ENCODE measurements at places on chromosomes 16 and 17.
A peak's percentile ranks its signal among the peaks of the same experiment; 100 is the strongest.

DNA sequence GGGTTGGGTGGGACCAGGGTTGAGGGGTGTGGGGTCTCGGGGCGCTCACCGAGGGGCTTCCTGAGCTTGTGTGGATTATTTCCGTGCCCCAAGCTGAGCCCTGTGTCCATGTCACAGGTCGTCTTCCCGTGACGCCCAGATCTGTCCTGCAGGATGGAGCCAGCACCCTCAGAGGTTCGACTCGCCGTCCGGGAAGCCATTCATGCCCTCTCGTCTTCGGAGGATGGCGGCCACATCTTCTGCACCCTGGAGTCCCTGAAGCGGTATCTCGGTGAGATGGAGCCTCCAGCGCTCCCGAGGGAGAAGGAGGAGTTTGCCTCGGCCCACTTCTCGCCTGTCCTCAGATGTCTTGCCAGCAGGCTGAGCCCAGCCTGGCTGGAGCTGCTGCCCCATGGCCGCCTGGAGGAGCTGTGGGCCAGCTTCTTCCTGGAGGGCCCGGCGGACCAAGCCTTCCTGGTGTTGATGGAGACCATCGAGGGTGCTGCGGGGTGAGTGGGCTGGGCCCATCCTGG lies 1.0 kb downstream of the TELO2 start:
- no peak for DNase-seq

DNA sequence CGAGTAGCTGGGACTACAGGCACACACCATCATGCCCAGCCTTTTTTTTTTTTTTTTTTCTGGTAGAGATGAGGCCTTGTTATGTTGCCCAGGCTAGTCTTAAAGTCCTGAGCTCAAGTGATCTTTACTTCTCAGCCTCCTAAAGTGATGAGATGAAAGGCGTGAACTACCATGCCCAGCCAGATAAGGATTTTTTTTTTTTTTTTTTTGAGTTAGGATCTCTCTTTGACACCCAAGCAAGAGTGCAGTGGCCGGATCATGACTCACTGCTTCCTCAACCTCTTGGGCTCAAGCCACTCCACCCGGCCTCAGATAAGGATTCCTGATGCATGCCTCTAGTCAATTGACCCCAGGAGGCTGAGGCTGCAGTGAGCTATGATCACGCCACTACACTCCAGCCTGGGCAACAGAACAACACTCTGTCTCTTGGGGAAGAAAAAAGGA lies 11.2 kb upstream of the PLEKHG4 start:
- DNase-seq = peak; percentile 58

- no peak for DNase-seq
Measured at GRCh38 chr17:76869496-76870376, 1.5 kb downstream of the MGAT5B start.

DNA sequence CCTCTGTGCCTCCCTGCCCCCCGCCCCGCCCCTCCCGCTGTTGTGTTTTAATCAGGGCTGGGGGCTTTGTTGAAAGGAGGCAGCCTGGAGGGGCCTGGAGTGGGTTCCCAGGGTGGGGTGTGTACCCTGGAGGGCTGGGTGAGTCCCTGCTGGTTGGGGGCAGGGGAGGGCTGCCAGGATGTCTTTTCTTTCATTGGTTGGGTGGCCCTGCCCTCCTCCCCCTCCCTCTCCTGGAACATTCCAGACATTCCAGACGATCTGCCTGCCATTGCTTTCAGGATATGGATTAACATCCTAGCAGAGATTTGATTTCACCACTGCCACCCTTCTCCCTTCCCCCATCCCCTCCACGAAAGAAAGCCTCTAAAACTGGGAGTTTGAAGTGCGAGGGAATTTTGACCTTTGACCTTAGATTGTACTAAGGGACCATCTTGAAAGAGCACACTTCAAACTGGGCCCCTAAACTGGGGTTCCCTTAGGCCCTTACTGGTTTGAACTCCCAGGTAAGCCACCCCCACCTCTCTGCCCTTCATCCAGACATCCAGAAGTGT lies 25.3 kb downstream of the IGF2BP1 start:
- no peak for DNase-seq

GRCh38 chr17:19805006-19805405 lies 56.9 kb upstream of the ALDH3A1 start:
- no peak for DNase-seq

GRCh38 chr16:23320693-23321092 lies 18.6 kb downstream of the SCNN1B start:
- no peak for DNase-seq

DNA sequence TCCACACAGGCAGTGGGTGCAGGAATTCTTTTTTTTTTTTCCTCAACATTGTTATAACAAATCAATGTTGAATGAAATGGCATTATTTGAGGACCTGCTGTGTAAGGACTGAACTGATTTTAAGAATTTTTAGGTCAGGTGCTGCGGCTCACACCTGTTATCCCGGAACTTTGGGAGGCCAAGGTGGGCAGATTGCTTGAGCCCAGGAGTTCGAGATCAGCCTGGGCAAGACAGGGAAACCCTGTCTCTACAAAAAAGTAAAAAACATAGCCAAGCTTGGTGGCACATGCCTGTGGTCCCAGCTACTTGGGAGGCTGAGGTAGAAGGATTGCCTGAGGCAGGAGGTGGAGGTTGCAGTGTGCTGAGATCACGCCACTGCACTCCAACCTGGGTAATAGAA lies 12.4 kb downstream of the MPRIP start:
- no peak for DNase-seq

GRCh38 chr17:55299162-55299838 lies 34.5 kb downstream of the HLF start:
- DNase-seq = no peak

GRCh38 chr16:75535901-75536300 lies at the start of gene CHST5:
TSS of gene CHST5 (minus strand) at chr16:75536108. CDS start at chr16:75530384, 5,724 bp downstream.
- no peak for DNase-seq

DNA sequence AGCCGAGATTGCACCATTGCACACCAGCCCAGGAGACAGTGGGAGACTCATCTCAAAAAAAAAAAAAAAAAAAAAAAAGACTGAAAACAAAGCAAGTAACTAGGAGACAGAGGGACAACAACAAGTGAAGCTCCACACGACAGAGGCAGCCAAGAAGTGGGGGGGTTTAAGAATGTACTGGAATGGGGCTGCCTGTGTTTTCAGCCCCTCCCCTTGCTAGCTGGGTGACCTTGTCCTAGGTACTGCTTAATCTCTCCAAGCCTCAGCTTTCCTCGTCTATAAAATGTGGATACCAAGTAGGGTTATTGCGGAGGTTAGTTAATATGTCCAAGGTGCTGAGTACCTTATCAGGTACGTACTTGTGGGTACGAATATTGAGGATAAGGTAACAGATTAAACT lies 163.8 kb upstream of the CACNG5 start:
- DNase-seq = no peak

DNA sequence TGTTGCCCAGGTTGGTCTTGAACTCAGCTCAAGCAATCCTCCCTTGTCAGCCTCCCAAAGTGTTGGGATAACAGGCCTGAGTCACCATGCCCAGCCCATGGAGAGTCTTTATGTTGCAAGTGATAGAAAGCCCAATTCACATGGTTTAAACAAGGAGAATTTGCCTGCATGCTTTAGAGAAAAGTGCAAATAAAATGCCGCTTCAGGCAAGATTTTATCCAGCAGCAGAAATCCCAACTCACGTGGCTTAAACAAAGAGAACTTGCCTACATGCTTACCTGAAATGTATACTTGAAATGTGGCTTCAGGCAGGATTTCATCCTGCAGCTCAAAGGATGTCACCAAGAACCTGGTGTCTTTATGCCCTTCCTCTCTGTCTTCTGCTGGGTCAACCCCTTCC lies 28.8 kb upstream of the XYLT2 start:
- DNase-seq = no peak

GRCh38 chr17:82241183-82241925 lies 12.5 kb downstream of the SLC16A3 start:
- DNase-seq = peak; percentile 78

DNA sequence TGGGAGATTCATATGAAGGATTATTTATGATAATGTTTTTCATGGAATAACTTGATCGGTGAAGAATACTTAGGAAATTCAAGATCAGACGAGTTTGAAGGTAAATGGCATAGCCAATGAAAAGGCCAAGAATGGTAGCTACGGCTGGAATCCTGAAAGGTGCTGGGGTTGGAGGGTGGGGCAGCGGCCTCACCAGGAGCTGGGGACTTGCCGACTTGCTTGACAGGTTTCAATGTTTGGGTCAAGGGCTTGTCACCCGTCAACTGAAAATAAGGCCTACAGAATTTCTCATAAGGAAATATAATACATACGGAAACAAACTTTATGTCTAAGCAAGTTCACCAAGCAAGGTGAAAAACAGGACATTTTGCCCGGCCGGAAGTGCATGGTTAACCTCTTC lies 9.9 kb downstream of the CRYM start:
- DNase-seq = no peak

- no peak for DNase-seq
Measured at GRCh38 chr16:22945361-22945760, 131.4 kb downstream of the HS3ST2 start.

- no peak for DNase-seq
Measured at GRCh38 chr17:10460062-10460461, 9.3 kb downstream of the MYH4 start.

DNA sequence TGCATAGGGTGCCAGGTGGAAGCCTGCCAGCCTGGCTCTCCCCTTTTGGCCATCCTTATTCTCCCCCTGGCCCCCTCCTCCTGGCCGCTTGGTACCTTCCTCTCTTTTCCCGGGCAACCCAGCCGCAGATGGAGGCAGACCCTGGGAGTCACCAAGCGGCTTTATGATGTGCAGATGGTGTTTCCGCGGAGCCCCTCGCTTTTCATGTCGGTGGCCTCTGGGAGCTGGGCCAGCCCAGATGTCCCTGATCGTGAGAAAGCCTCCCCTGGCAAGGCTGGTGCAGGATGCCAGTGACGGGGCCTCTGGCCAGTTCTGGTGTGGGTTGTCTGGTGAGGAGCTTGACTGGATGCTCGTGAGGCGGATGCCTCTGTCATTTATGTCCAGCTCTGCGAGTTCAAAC lies 18.0 kb upstream of the BRD7 start:
- no peak for DNase-seq

- peak; percentile 89 for DNase-seq
Measured at GRCh38 chr17:38676706-38677504, 2.1 kb upstream of the EPOP start.

DNA sequence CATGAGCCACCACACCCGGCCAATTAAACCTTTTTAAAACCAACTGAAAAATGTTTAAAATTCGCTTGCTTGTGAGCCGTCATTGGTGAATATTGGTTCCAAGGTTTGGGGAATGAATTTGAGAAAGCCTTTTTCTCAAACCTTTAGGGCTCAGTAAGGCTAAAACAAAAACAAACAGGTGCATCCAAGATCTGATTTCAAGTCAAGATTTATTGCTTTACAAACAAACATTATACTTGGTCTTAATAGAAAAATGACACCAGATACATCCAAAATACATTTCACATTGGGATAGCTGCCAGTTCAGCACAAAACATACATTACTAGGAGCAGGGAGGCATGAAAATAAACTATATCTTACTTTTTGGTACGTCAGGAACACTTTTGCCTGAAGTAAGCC lies 5.4 kb downstream of the C17orf58 start:
- DNase-seq = no peak

GRCh38 chr17:56679115-56679776 lies 85.7 kb downstream of the NOG start:
- no peak for DNase-seq

DNA sequence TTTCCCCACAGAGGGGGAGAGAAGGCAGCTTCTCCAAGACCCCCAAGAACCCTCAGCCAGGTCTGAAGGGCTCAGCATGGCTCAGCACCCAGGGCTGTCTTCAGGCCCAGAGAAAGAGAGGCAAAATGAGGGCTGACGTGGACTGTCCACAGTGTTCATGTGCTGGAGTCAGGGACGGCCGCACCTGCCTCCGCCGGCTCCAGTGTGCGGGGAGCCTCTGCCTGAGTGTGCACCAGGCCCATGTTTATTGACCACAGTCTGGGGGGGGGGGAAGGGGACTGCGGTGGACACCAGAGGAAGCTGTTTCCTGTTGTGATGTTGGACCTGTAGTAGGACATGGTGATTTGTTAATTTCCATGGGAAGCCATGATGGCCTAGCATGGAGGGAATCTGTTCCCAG lies 6.9 kb downstream of the MRM1 start:
- no peak for DNase-seq

- no peak for DNase-seq
Measured at GRCh38 chr16:59878999-59879398, 1144.9 kb upstream of the GOT2 start.

GRCh38 chr17:39244016-39244599 lies 18.4 kb upstream of the STAC2 start:
- DNase-seq = no peak

GRCh38 chr17:12600349-12600748 lies 65.3 kb upstream of the MYOCD start:
- DNase-seq = no peak

- peak; percentile 25 for DNase-seq
Measured at GRCh38 chr17:59331929-59332748, 684 bp downstream of the YPEL2 start.

GRCh38 chr17:81990836-81991683 lies 13.6 kb downstream of the ASPSCR1 start:
- no peak for DNase-seq

DNA sequence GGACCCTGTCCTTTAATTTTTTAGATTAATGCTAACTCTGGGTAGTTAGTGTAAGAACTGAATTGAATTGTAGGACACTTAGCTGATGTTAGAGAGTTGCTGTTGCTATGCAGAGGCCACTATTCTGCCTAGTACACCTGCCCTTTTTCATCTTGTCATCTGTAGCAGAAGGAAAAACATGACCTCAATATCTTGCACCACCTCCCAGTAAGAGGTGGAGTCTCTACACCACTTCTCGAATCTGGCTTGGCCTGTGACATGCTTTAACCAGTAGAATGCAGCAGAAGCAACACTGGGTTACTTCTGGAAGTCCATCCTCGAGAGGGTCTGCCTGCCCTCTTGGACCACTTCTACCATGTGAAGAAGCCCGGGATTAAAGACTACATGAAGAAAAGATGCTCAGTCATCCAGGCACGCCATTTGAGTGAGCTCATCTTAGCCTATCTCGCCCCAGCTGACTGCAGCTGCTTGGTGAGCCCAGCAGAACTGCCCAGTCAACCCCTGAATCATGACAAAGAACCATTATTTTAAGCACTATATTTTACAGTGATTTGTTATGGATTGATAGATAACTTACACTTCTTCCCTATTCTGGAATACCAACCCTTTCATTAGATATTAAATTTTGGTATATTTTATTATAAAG lies 153.5 kb downstream of the MYO1D start:
- DNase-seq = no peak

DNA sequence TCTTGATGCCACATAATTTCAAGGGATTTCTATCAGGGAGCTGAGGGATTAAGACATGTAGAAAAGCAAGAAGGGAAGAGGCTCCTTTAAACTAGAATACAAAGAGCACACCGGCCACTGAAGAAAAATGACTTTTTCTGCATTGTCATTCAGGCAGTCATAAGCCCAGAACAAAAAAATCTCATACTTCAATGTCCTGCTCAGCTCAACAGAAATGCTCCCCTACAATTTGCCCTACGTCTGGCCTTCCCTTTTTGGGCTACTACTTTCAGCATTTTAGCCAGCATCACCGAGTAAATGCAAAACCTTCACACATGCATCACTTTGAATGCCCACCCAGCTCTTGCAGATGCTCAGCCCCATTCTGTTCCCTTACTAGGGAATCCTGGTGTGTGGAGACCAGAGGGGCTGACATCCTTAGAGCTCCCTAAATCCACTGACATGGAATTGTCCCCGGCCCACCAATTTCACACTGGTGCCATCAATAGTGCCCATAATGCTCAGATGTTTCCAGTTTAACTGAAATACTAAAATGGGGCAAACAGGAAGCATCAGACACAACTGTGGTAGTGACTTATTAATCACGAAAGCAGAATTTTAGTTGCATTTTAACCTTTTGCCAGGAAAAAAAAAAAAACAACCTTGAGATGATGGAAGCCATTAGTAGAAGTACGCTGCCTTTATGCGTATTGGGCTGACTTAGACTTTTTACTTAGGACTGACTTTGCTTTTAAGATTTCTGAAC lies 2.7 kb downstream of the MAP3K14 start:
- no peak for DNase-seq
